ENCODE measurements at places on chromosomes 12 and 14.

DNA sequence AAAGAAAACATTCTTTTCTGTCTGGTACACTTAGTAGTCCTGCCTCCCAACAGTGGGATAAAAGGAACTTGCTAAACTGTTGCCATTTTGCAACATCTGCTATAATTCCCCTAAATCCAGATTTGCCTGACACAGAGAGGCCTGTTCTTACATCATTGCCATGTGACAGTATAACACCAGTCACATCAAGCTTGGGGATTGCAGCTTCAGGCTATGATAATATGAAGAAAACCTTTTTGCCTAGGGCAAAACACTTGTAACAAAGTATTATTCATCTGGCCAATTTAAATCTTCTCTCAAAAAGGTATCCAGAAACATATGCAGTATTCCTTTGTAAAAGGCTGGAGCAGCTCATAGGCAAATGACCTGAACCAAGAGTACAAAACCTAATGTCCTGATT, 80.9 kb upstream of the OTX2 start:
- DNase-seq: no peak

DNA sequence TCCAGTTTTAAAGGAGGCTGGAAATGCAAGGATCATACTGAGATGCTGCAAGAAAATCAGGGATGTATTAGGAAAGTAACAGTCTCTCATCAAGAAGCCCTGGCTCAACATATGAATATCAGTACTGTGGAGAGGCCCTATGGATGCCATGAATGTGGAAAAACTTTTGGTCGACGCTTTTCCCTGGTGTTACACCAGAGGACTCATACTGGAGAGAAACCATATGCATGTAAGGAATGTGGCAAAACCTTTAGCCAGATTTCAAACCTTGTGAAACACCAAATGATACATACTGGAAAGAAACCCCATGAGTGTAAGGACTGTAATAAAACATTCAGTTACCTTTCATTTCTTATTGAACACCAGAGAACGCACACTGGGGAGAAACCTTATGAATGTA, 24.5 kb downstream of the ZNF891 start:
- no peak for DNase-seq

GRCh38 chr14:89139404-89140247, 277.4 kb downstream of the FOXN3 start:
- no peak for DNase-seq

DNA sequence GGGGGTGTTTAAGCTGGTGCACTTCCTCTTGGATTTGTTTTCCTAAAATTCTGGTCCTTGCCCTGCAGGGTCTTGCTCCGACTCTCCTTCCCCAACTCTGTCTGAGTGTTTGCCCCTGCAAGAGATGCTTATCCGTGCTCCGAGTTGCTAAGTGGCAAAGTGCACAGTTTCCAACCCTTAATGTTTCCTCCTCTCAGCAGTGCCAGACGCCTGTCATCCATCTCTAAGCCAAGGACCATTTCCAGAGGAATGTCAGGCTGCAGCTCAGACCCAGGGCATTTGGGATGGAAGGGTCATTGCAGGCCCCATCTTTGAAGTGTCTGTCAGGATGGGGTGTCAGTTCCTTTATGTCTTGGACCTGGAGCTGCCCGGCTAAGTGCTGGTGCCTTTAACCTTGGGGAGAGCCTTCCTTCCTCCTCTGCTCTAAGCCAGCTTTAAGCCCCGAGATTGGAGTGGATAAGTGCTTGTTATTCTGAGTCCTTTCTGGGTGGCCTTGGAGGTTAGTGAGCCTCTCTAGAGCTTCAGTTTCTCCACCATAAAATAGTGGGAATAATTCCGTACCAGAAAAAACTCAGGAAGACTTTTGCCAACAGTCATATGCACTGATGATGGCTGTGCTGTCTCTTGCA, 15.0 kb downstream of the WNT5B start:
- DNase-seq: no peak

- DNase-seq: no peak
These were observed 20.1 kb downstream of the TSPAN9 start for GRCh38 chr12:3097186-3097804.

DNA sequence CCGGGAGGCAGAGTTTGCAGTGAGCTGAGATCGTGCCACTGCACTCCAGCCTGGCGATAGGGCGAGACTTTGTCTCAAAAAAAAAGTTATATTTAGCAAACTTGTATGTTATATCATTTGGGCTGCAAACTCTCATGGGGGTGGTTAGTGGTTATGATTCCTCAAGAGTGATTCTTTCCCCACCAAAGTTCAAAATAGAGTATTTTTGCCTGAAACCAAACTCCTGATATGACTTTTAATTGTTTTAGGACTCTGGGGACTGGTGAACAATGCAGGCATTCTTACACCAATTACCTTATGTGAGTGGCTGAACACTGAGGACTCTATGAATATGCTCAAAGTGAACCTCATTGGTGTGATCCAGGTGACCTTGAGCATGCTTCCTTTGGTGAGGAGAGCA, 18.6 kb downstream of the HSD17B6 start:
- no peak for DNase-seq

DNA sequence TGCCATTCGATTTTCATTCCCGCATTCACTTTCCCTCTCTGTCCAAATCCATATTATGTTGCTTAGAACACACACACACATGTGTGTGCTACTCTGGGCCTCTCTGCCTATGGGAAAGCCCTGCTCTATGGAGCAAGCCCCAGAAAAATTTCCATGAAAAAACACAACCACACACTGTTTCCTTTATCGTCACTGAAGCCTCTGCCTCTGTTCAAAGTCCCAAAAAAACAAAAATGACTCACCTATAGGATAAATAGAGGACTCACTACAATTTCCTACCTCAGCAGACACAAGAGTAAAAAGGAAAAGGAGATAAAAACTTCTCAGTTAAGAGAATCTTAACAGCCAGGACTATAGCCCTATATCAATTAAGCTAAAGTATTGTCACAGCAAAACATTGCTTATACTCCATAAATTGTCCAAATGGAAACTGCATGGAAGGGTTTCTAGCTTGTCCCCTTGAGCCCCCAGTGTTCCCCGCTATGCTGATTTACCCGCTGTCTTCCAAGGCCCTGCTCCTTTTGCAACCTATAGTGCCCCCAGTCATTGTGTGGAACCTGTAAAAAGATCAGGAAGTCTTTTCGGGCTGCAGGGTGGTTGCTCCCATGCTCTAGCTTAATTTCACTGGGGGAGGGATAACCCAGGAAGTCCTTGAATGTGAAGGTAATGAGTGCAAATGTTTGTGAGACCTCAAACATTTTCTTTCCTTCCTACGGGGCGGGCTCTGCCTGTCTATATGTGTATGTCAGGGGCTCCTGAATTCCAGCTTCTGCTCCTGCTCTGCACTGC, 11.1 kb upstream of the PIP4K2C start:
- DNase-seq: no peak

GRCh38 chr12:26492406-26492805, 297.0 kb downstream of the SSPN start:
- DNase-seq: no peak

DNA sequence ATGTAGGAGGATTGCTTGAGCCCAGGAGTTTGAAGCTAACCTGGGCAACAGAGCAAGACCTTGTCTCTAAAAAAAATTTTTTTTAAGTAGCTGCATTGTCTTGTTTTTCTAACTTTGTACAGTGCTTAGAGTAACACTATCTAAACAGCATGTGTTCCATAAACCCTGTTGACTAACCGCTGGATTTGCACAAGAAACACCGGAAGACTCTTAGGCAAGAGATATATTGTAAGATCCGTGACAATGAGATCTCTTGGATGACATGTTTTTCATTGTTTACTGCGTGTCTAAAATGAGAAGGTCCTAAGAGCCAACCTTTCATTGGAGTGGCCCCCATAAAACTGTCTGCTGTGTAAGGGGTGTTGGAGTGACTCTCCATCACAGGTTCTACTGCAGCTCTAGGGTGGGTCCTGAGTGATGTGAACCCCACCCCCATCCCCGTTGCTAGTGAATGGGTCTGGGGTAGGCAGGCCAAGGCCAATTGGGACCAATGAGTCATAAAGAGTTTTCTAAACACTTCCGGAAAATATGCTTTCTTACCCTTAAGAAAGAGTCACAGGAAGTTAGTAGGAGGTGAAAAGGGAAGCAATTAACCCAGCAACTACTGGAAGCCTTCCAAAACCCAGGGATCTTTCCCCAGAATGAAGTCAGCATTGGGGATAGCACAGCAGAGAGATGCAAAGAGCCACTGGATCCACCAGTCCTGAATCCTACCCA, 24.3 kb upstream of the PCNX1 start:
- DNase-seq: no peak

- DNase-seq: no peak
These were observed 174.0 kb downstream of the ITPR2 start for GRCh38 chr12:26658991-26659390.

DNA sequence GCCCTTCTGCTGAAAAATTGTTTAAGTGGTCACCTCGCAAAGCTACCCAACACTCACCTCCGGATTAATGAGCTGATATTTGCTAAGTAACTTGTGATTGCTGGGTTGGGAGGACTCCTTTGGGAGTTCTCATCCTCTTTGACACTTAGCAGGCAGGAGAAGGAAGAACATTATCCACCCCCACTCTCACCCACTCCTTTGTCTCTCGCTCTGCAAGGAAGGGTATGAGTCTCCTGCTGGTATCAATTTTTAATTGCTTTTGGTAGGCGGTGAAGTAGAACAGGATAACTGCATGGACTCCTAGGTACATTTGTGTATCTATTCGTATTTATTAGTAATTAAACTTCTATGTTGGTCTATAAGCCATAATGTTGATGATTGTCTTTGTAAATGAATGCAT, 6.9 kb upstream of the ABHD12B start:
- no peak for DNase-seq

GRCh38 chr14:94638339-94638738, 26.1 kb downstream of the SERPINA3 start:
- DNase-seq: no peak

DNA sequence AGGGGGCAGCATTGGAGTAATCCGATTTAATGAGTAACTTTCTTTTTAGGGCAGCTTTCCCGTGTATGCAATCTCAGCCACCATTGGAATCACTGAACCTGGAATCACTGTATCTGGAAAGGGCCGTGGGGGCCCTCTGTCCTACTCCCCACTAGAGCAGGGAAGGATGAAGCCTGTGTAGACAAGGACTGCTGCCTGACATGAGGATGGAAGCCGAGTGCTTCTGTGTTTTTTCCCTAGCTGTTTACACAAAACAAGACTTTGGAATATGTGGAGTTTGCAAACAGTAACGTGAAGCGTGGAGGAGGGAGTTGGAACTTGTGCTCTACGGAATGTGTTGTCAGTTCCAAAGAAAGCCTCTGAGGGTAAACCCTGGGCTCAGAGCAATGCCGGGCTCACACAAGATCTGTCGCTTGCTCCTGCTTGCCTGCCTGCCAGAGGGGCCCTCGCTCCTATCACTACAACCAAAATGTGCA, 32.4 kb upstream of the HDAC7 start:
- no peak for DNase-seq

DNA sequence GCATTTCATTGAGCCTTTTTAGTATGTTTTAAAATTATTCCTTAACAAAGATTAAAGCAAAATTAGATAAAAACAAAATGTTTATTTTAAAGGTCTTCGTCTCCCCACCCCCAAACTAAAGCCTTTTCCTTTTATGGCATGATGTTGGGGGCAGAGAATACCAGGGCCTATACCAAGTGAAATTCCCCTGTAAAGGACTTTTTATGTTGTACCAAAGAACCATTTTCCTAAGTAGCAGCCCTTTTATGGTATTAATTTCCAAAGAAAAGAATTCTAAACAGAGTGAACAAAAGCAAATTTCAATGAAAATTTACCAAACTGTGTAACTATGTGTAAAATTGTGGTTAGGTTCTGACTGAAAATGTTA, 71.9 kb upstream of the GNPNAT1 start:
- no peak for DNase-seq

- no peak for DNase-seq
These were observed 17.5 kb downstream of the GSTZ1 start for GRCh38 chr14:77338302-77338701.

Measured in smooth muscle cell of the brain vasculature (primary cell).